ENCODE measurements at places on chromosomes 2 and 18.

DNA sequence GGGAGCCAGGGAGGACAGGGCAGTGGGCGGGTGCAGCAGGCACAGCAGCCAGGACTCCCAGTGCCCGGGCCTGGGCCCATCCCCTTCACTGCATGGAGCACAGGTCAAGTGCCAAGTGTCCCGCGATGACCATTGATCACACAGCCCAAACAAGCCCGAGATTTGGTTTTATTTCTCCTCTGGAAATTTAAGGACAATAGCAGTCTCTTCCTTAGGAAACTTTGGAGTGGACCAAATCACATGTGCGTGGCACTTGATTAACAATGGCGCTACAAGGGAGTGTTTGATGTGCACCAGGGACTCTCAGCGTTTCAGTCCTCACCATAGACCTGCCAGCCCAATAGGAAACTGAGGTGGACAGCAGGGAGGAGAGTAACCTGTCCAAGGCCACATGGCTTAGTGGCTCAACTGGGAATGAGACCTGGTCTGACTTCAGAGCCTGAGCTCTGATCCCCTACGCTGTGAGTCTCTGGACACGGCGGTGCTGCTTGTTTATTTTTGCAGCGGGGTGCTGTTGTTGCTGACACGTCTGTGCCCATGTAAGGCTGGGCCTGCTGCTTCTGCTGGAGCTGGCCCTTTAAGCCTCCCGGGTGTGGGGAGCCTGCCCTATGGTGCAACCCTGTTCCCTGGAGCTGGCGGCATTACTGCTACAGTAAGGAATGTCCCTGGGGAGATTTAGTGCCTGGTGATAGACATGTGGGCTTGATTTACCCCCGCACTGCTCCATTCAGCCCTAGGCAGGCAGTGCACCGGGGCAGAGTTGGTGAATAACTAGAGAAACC is 194.2 kb downstream of the INHBB start:
- no peaks in the 10 kb centered on the region for H3K4me1 ChIP-seq
- DNase-seq, result no peak
- H3K4me3 ChIP-seq, result no peak overlapping the region
- H3K36me3 ChIP-seq, result no peaks in the 10 kb centered on the region

DNA sequence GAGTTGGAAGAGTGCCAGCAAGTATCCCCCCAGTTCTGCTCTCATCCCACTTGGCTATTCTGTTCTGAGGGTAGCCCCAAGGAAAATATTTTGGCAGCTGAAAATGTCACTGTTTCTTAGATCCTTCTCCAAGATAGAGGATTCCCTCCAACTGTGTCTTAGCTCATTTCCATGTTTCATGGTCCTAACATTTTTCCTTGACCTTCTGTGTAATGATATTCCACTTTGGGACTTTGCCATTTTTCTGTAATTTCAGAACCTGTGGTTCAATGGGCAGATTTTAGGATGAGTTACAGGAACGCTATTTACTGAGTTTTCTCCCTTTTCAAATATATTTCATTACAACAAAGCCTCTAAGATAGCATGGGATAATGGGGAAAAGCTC is 34.7 kb downstream of the NHEJ1 start:
- peak overlapping the region; percentile 61 for H3K27ac ChIP-seq
- H3K4me3 ChIP-seq, result no peak overlapping the region
- DNase-seq, result no peak
- no peaks in the 10 kb centered on the region for H3K27me3 ChIP-seq

DNA sequence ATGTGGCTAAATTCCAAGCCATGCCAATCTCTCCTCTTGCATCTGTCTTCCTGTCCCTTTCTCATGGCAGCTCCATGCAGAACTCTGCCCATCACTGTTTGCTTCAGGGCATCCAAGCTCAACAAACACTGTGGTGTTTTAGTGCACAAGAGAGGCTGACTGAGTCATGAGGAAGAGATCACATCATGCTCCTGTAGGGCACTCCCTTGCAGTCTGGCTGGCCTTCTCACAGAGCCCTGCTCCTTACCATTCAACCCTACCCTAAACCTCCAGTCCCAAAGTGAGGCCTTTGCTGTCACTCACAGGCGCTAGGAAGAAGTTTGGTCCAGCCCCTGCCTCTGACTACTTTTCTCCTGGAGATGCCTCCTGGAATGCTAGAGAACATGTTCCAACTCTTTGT is 194.0 kb downstream of the LRATD1 start:
- no peaks in the 10 kb centered on the region for H3K4me1 ChIP-seq
- no peak overlapping the region for H3K27ac ChIP-seq

GRCh38 chr2:161613161-161613560 is 11.1 kb upstream of the SLC4A10 start:
- DNase-seq, result no peak
- no peaks in the 10 kb centered on the region for H3K27me3 ChIP-seq
- no peaks in the 10 kb centered on the region for H3K36me3 ChIP-seq
- no peak overlapping the region for H3K27ac ChIP-seq
- no peak overlapping the region for H3K4me3 ChIP-seq
- H3K4me1 ChIP-seq, result no peaks in the 10 kb centered on the region

DNA sequence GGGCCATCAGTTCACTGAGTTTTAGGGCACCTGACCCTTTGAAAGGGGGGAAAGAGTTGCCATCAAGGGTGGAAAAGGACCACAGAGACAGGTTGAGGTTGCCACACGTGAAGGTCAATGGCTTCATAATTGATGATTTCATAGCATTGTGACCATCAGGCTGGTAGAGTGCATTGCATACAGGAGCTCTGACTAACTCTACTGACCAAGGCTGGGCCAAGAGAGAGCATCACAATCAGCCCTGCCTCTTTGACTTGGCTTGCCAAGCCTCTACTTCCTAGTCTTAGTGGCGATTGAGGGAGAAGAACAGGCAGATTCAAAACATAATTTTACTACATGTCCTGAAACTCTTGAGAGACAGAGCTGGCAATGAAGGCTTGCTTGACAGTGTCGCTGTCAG is 5.8 kb upstream of the TNP1 start:
- DNase-seq, result no peak
- no peaks in the 10 kb centered on the region for H3K4me1 ChIP-seq
- H3K36me3 ChIP-seq, result no peaks in the 10 kb centered on the region
- no peaks in the 10 kb centered on the region for H3K27me3 ChIP-seq

DNA sequence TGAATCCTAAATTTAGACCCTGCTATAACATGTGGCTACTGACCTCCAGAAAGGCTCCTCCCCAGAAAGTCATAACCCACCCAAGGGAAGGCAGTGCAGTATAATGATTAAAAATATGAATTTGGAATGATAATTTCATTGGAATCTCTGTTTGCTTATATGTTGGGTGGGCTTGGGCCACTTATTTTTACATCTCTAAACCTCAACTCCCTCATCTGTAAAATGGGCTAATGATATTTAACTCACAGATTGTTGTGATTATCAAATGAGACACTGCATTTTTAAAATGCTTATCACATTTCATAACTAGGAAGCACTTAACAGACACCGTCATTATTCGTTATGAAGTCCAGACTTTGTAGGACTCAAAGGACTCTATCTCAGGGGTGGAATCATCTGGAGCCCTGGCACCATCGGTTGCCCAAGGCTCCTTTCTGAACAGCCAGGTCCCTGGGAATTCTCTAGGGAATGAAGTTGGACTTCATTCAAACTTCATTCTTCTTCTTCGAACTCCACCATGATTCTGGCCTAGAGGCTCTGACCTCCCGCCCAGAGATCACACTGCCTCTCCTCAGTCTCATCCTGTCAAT is 33.1 kb upstream of the RMDN2 start:
- no peaks in the 10 kb centered on the region for H3K36me3 ChIP-seq
- H3K27ac ChIP-seq, result peak overlapping the region; percentile 73
- no peak for DNase-seq

GRCh38 chr2:8432706-8433336 is 249.0 kb upstream of the ID2 start:
- H3K27ac ChIP-seq, result no peak overlapping the region
- H3K4me3 ChIP-seq, result no peak overlapping the region
- no peak for DNase-seq
- H3K36me3 ChIP-seq, result no peaks in the 10 kb centered on the region
- H3K27me3 ChIP-seq, result no peaks in the 10 kb centered on the region

DNA sequence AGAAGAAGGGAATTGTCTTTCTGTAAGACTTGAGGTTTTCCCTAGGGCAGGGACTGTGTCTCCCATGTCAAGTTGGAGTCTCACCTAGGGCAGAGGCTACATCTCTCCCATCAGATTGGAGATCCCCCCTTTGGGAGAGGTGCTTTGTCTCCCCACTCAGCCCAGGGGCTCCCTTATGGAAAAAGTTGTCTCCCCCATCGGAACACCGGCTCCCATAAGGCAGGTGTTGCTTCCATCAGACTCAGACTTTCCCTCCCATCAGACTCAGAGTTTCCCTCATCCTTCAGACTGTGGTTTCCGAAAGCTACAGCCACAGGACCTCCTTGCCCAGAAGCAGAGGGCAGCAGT is 5.8 kb downstream of the ANKRD53 start:
- peaks cover 17% of the 10 kb centered on the region for H3K4me1 ChIP-seq
- no peak overlapping the region for H3K27ac ChIP-seq
- no peak overlapping the region for H3K4me3 ChIP-seq
- H3K36me3 ChIP-seq, result no peaks in the 10 kb centered on the region
- no peak for DNase-seq

DNA sequence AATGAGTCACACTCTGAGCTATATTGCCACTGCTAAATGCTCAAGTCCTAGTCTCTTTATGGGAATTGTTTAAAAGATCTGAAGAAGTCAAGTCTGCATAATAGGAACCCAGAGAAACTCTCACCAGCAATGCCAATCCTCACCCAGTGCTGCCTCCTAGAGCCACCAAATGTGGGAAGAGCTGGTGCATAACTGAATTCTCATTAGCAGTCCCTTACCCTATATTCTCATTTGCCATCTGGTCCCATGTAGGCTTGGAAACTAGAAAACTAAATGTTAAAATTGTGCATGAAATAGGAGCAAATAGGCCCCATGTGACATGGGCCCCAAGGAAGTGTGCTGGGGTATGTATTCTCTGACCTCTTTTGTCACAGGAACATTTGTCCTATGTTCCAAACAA is 224.4 kb upstream of the SMAD2 start:
- H3K27me3 ChIP-seq, result no peaks in the 10 kb centered on the region
- H3K36me3 ChIP-seq, result no peaks in the 10 kb centered on the region
- H3K4me1 ChIP-seq, result peaks cover 4% of the 10 kb centered on the region
- H3K27ac ChIP-seq, result no peak overlapping the region
- no peak overlapping the region for H3K4me3 ChIP-seq
- DNase-seq, result peak; percentile 8

- peaks cover 11% of the 10 kb centered on the region for H3K27me3 ChIP-seq
- no peaks in the 10 kb centered on the region for H3K36me3 ChIP-seq
- no peak overlapping the region for H3K4me3 ChIP-seq
- DNase-seq, result no peak
- H3K4me1 ChIP-seq, result no peaks in the 10 kb centered on the region
Observed at GRCh38 chr18:74063557-74063956, 84.1 kb downstream of the FBXO15 start.

DNA sequence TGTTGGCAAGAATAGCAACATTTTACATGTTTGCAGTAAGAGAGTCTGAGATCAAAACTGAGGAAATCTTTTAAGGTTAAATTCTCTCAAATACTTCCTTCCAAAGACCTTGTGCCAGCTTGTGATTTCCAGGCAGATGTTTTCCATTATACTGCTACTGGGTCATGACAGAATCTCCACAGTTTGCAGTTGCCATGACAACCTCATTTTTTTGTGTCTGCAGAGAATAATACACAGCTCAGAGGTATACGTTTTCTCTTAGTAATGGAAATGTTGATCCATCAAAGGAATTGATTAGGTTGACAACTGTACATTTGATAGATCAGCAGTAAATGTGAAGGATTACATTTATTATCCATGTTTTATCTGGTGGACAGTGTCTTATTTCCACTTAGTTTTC is 29.1 kb upstream of the CSRNP3 start:
- H3K27ac ChIP-seq, result no peak overlapping the region
- no peaks in the 10 kb centered on the region for H3K27me3 ChIP-seq
- no peaks in the 10 kb centered on the region for H3K36me3 ChIP-seq

- no peak overlapping the region for H3K27ac ChIP-seq
- no peak overlapping the region for H3K4me3 ChIP-seq
- H3K4me1 ChIP-seq, result no peaks in the 10 kb centered on the region
- H3K27me3 ChIP-seq, result no peaks in the 10 kb centered on the region
- DNase-seq, result no peak
Observed at GRCh38 chr2:10481055-10481665, 33.0 kb upstream of the ODC1 start.

GRCh38 chr18:37453752-37454151 is 111.8 kb downstream of the CELF4 start:
- H3K4me3 ChIP-seq, result no peak overlapping the region
- peak overlapping the region; percentile 70 for H3K27ac ChIP-seq
- no peaks in the 10 kb centered on the region for H3K27me3 ChIP-seq
- no peaks in the 10 kb centered on the region for H3K36me3 ChIP-seq

- no peak overlapping the region for H3K4me3 ChIP-seq
- no peak for DNase-seq
- no peaks in the 10 kb centered on the region for H3K36me3 ChIP-seq
- no peaks in the 10 kb centered on the region for H3K4me1 ChIP-seq
- H3K27ac ChIP-seq, result no peak overlapping the region
Observed at GRCh38 chr2:66966631-66967030, 430.5 kb upstream of the ETAA1 start.

- H3K36me3 ChIP-seq, result no peaks in the 10 kb centered on the region
- no peak overlapping the region for H3K4me3 ChIP-seq
- H3K27me3 ChIP-seq, result no peaks in the 10 kb centered on the region
- H3K27ac ChIP-seq, result peak overlapping the region; percentile 50
- no peak for DNase-seq
- peaks cover 4% of the 10 kb centered on the region for H3K4me1 ChIP-seq
Observed at GRCh38 chr18:45667056-45667736, 51.9 kb downstream of the SLC14A2 start.

- DNase-seq, result no peak
- peaks cover 10% of the 10 kb centered on the region for H3K4me1 ChIP-seq
- H3K4me3 ChIP-seq, result no peak overlapping the region
- no peaks in the 10 kb centered on the region for H3K27me3 ChIP-seq
Observed at GRCh38 chr2:84846741-84847142, 34.1 kb downstream of the TRABD2A start.

DNA sequence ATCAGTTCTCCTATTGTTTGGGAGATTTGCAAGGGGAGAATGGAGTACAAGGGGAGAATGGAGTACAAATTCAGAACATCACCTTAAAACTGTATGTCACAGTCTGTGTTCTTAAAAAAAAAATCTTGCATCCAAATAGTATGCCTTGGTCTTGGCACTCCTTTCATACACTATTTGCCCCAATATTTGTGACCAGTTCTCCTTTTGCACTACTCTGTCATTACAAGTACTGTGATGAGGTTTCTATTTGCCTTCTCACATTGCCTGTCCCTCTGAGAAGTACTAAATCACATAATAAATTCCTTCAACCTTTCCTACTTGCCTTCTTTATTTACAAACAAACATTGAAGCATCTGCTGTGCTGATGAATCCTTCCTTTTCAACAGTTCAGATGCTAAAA is 36.0 kb upstream of the NCK2 start:
- DNase-seq, result no peak
- no peak overlapping the region for H3K4me3 ChIP-seq
- no peak overlapping the region for H3K27ac ChIP-seq
- no peaks in the 10 kb centered on the region for H3K27me3 ChIP-seq
- H3K4me1 ChIP-seq, result no peaks in the 10 kb centered on the region
